HEK293T (cell line): ENCODE measurements at places on chromosomes 5 and 9.

- no peak for DNase-seq
These were observed 43.6 kb downstream of the GAS1 start for GRCh38 chr9:86903734-86904085.

DNA sequence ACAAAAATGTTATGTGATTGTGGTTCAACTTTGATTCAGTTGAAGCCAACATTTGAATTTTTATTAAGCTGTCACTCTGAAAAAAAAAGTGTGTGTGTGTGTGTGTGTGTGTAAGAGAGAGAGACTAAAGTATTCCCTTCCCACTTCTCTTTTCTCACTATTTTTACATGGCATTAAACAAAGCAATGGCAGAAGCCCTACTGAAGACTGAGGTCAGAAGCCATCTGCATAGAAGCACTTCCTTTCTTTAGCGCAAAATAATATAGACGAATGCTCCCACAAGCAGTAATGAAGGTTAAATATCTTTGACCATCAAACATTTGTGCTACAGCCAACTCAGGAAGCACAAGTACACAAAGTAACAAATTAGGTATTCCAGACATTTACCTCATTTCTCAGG lies 540.5 kb downstream of the KCTD16 start:
- DNase-seq: no peak

GRCh38 chr5:171316258-171317121 lies 7.4 kb downstream of the TLX3 start:
- DNase-seq: no peak

GRCh38 chr9:14383294-14383693 lies 69.4 kb upstream of the NFIB start:
- no peak for DNase-seq

- no peak for DNase-seq
These were observed 652 bp downstream of the ARSK start for GRCh38 chr5:95555553-95555952.

- no peak for DNase-seq
These were observed 1.6 kb upstream of the PCAT7 start for GRCh38 chr9:94553029-94553938.

DNA sequence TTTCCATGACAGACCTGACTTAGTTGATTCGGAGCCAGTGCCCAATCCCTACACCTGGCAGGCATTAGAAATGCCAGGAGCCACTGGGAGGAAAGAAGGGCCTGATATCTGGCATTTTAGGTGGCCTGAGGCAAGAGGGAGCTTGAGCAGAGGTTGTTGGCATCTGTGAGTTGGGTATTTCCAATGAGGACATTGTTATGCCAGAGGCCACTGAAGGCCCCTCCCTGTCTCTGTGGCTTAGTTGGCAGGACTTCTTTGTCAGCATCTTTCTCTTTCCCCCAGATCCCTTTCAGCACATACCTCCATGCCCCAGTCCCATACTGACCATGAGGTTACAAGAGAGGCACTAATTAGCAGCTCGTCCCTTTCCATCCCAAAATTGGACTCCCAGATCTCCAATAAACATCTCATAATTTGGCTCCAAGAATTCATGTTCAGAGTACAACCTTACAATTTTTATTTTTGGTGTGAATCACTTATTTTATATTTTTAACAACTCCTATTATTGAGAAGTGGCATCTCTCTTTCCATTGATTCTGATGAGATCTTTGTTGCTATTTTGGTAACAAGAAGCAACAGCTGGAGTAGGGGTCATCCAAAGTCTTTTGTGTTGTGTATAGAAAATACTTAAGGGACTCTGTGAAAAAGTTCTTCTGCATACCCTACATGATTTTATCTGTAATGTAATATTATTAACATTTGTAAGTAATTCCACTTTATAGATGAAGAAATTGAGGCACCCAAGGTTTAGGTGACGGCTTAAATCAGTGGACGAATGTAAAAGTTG lies 68.6 kb upstream of the MAP3K1 start:
- DNase-seq: no peak

DNA sequence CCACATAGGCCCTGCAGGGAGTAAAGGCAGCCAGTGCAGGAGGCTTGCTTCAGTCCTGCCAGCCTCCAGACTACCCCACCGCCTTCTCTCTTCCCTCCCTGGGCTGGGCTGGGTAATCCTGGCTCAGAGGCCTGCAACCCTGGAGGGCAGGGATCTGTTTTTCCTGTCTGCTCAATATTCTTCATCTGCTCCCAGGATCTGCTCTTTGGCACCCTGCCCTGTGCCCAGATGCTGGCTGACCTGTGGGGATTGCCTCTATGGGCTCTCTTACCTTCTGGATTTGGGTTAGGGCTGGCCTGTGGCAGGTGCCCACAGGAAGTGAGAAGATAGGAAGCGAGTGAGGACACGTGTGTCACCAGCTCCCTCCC lies 7.3 kb upstream of the ANGPTL2 start:
- no peak for DNase-seq

GRCh38 chr5:56816546-56817081 lies 1.3 kb downstream of the MAP3K1 start:
- peak; percentile 51 for DNase-seq

- DNase-seq: no peak
These were observed 7.5 kb downstream of the SLC6A19 start for GRCh38 chr5:1208743-1209488.

DNA sequence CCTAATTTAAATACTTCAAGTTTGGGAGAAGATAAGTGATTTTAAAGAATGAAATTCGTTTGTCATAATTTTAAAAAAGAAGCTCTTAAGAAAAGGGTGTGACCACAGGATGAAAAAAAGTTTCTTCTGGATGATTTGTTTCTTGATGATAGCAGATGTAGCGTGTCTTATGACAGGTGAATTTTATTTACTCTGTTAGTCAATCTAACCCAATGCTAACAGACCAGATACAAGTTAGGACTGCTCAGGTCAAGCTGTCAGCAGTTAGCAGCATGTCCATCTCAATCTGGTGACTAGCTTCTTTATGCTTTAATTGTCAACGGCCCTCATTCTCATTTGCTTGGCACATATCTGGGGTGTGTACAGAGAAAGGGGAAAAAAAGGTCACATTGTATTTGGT lies 456.0 kb downstream of the BNC2 start:
- DNase-seq: no peak

- DNase-seq: no peak
These were observed 12.9 kb downstream of the PLEKHG4B start for GRCh38 chr5:104778-105296.

GRCh38 chr5:116361979-116362577 lies 212.5 kb downstream of the SEMA6A start:
- DNase-seq: no peak

DNA sequence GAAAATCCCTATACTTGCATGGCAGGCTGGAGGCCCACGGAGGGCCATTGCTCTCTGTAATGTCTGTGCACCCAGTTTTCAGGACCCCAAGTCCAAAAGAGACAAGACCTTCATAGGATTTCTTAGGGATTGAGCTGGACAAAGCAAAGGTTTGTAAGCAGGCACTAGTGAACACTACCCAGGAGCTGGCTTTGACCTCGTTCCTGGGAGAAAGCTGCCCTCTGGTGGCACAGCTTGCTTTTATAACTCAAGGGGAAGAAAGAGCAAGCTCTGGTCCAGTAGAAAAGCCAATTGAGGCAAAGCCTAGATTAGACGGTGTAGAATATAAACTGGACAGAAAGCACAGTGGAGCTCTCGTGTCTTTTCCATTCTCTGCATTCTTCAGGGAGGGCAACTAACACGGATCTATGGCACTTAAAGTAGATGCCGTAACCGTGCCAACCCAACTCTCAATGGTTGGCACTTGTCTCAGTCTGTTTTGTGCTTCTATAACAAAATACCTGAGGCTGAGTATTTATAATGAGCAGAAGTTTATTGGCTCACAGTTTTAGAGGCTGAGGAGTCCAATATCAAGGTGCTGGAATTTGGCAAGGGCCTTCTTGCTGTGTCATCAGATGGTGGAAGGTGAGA lies 7.9 kb downstream of the GABRP start:
- peak; percentile 83 for DNase-seq

DNA sequence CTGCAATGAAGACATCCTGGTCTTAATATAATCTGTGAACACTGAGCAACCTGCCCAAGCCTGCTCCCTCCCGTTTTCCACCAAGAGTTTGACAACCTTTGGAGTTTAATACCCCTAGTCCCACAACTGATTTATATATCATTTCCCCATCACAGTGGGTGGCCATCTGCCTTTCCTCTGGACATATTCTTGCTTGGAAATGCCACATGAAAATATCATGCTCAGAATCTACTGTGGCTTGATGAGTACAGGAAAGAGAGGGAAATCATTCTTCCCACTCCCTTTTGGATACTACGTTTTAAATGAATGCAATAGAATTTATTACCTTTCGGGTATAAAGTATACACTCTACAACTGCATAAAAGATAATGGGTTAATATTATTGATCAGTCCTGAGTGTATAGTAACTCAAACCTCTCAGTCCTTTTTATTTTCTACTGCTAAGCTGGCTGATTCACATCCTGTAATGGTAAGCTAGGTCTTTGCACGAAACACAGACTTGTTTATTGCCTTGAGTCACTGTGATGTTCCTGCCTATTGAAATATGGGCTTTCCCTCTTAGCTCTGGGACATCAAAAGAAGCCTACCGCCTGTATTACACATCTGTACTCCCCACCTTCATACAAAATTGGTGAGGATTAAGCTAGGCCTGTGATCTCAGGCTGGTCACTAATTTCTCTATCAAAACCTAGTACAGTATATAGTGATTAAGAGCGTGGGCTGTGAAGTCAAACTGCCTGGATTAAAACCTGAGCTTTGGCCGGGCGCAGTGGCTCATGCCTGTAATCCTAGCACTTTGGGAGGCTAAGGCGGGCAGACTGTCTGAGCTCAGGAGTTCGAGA lies 67.6 kb upstream of the NR5A1 start:
- no peak for DNase-seq

- DNase-seq: no peak
These were observed 60.0 kb upstream of the DHFR start for GRCh38 chr5:80714570-80715298.

GRCh38 chr9:1837453-1838084 lies 177.6 kb upstream of the SMARCA2 start:
- peak; percentile 41 for DNase-seq

DNA sequence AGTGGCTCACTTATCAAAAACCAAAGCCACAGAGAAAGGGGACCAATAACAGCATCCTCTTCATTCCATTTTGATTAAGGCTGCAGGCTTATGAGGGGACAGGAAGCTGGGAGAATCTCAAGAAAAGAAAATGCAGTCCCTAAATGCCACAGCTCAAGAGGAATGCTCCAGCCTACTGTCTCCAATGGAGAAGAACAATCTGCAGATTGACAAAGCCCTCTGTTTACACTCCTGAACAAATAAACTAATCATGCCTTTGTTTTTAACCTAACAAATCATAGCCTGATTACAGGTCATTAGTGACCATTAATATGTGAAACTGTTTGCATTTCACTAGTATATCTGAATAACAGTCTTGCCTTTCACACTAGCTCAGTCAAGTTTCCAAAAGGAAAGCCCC lies 26.5 kb downstream of the PPP2R2B start:
- no peak for DNase-seq

DNA sequence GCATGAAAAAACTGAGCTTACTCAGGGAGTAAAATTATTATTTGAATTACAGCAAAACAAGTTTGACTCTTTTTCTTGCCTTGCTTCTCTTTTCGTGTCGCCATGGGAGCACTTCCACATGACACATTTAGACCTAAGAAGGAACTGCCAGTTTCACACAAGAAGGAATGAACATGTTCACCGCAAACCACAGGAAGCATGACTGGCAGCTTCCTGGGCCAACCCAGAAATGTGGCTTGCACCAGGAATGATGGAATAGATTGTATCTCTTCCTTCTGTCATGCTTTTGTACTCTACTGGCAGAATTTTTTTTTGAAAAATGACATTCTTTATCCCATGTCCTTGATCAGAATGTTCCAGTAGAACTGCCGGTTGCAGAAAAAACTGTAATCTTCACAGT lies 32.9 kb upstream of the MAN2A1 start:
- no peak for DNase-seq

DNA sequence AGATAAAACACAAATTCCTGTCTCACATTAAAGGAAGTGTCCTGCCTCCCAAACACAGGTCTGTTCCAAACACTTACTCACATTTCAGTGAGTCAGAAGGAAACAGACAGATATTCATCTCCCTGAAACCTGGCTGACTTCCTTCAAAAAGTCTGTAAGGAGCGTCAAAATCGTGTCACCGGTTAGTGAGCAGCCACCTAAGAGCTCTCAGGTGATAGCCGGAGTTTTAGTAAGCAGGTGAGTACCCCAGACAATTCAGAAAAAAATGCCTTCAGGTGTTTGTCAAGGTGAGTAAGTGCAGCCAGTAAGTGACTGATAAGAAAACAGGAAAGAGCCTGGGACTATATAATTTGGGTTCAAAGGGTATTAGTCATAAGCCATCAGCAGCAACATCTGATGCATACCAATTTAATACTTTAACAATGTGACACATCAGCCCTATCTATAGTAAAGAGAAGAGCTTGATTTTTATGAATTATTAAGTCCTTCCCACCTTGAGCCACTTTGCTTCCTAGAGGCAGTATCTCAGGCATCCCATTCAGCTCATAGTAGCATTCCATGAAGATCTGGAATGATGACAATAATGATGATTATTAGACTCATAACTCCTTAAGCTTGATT lies 1.3 kb upstream of the ITGA2 start:
- DNase-seq: no peak

GRCh38 chr9:130642926-130643325 lies 21.5 kb upstream of the PRDM12 start:
- DNase-seq: no peak

- DNase-seq: no peak
These were observed 63.2 kb downstream of the NFIB start for GRCh38 chr9:14250794-14251153.

DNA sequence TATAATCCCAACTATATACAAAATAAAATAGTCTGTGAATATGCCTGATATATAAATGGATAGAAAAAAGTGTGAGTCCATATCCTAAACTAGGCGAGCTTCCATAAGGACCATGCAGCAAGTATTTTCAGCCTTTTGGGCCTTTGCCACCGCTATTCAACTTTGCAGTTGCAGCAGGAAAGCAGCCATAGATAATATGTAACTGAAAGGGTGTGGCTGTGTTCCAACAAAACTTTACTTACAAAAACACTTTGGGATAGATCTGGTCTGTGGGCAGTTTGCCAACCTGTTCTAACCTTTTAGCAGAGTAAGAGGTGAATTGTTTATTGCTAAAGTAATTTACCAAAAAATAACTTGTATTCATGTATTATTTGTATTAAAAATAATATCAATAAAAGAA lies 127.8 kb upstream of the GPR151 start:
- DNase-seq: no peak

- DNase-seq: no peak
These were observed 101.0 kb downstream of the FGF1 start for GRCh38 chr5:142584891-142585290.
